ENCODE measurements at places on chromosomes 2 and 18.

GRCh38 chr2:175353275-175353674 is 171.8 kb upstream of the ATP5MC3 start:
- DNase-seq, result no peak

- no peak for DNase-seq
Observed at GRCh38 chr2:68377137-68377780, 12.2 kb downstream of the PLEK start.

DNA sequence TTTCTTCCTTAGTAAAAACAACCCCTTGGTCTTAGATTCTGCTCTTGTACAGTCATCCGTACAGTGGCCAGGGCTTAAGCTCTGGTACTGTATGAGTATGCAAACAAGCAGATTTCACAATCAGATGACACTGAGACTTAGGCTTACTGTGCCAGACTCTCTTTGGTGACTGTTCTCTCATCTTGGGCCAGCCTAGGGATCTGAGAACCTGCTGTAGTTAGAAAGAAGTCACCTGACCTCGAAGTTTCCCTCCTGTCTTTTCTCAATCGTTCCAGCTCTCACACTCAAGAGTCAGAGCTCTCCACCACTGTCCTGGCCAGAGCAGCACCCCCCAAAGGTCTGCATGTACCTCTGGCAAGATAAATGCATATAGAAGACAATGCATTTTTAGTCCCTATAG is 63.2 kb downstream of the ZEB2 start:
- peak; percentile 88 for DNase-seq

DNA sequence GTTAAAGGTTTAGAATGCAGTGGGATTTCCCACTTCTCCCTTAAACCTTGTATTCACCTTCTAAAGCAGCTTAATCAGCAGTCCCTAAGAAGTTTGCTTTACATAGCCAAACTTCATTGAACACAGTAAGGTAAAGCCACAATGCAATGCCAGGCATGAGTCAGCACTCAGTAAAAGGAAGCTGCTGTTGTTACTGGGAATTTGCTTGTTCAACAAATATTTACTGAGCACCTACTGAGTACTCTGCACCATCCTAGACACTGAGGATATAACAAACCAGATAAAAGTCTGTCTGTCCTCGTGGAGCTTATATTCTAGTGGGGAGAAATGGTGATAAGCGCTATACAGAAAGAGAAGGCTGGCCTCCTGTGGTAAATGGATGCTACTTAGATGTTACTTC is 162.7 kb downstream of the PKP4 start:
- peak; percentile 38 for DNase-seq

DNA sequence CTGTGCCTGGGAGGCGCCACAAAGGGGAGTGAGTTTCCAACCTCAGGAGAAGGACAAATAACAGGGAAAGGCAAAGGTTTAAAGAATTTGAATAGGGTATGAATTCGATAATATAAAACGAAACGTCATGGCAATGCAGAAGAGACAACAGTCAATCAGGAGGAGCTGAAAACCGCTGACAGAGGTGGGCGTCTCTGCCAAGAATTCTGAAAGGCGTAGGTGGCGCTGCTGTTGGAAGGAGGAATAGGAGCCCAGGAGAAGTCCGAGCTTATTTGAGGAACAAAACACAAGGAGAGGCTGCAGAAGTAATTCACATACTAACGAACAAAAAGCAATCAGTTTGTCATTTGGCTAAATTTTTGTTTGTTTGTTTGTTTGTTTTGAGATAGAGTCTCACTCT is 485.8 kb upstream of the POU3F3 start:
- DNase-seq, result no peak

DNA sequence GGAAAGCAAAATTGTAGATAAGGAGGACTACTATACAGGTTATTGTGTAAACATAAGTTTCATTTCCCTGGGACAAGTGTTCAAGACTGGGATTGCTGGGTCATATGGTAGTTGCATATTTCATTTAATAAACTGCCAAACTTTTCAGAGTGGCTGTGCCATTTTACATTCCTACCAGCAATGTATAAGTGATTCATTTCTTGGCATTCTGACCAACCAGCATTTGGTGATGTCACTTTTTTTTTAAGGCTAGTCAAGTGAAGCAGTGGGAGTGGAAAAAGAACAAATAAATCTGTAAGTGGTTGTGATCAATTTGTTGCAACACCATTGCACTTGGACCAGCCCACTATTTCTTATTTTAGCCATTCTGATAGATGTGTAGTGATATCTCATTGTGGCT is 5.2 kb upstream of the CHCHD5 start:
- peak; percentile 81 for DNase-seq

DNA sequence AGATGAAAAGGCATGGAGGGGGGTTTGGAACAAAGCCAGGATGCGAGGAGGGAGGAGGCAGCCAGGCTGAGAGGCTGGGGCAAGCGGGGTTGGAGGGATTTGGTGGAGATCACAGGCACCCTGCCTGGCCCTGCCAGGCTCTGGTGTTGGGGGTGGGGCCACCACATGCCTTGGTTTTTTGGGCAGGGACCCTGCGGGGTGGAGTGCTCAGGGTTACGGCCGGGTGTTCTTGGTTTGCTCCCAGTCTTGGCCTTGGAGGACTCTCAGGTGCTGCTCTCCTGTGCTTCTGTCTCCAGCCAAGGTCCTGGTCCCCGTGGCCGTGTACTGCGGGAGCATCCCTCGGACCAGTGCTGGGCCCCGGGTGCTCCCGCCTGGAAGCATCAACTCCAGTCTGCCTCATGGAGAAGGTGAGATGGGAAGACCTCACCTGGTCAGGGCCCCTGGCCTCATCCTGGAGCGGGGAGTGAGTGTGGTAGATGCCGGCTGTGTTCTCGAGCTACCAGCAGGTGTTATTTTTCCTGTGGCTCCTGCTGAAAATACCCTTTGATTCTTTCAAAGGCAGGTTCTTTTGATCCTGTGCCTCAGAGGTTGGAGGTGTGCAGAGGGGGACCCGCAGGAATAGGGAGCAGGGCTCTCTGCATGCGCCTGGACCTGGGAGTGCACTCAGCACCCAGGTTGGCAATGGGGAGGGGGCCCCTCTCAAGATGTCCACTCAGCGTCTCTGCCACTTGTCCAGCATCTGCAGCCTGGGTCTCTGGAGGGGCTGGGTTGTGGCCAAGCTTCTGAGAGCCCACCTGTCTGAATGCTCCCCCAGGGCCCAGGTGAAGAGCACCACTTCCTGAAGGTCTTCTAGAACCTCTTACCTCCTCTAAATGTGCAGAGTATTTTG is 17.0 kb downstream of the TOGARAM2 start:
- DNase-seq, result no peak

Data from LHCN-M2 (cell line).